ENCODE measurements at places on chromosomes 16 and 17. TPM values are rescaled to one million over a fixed set of nuclear protein-coding genes. Genes with fewer than 3 reads are reported as not detected.

Gene ITGB4
- 3.9 TPM for total RNA-seq

Gene CSH2
- total RNA-seq: not detected

Gene SALL1
- total RNA-seq: 0.57 TPM

Gene SLC6A2
- total RNA-seq: not detected

Gene ASIC2
- 0.06 TPM for total RNA-seq

Gene ARHGAP23
- 4.1 TPM for total RNA-seq

DNA sequence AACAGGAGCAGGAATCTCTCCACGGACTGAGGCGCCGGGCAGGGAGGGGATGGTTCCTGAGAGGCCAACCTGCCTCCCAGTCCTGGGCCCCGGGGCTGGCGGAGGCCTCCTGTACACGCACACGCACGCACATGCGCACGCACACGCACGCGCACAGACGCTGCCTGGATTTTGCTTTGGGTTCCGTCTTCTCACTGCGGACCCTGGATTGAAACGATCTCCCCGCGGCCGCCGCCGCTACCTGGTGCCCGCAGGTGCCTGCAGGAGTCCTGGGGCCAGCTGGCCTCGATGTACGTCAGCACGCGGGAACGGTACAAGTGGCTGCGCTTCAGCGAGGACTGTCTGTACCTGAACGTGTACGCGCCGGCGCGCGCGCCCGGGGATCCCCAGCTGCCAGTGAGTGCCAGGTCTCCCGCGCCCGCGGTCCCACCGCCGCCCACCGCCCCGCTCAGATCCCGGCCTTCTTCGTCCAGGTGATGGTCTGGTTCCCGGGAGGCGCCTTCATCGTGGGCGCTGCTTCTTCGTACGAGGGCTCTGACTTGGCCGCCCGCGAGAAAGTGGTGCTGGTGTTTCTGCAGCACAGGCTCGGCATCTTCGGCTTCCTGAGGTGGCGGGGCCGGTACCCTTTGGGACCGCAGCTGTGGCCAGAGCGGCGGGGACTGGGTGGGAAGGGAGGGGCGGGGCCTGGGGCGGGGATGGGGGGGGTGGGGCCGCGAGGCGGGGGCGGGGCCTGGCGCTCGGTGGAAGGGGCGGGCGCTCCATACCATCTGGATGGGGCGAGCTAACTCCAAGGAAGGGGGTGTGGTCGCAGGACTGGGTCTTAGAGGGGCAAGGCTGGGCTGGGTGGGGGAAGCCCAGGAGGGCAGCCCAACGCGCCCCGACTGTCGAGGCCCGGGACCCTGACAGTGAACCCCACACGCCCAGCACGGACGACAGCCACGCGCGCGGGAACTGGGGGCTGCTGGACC is 12.3 kb downstream of the CES4A start:
- no peak for DNase-seq

GRCh38 chr16:2523801-2524231 is 3.6 kb downstream of the AMDHD2 start:
- no peak for DNase-seq

- peak; percentile 85 for DNase-seq
Observed at GRCh38 chr16:57764341-57765159, 29.0 kb downstream of the KATNB1 start.

GRCh38 chr16:49478616-49479015 is 105.0 kb downstream of the C16orf78 start:
- no peak for DNase-seq

- DNase-seq: no peak
Observed at GRCh38 chr16:62565706-62566105, 529.5 kb upstream of the CDH8 start.

DNA sequence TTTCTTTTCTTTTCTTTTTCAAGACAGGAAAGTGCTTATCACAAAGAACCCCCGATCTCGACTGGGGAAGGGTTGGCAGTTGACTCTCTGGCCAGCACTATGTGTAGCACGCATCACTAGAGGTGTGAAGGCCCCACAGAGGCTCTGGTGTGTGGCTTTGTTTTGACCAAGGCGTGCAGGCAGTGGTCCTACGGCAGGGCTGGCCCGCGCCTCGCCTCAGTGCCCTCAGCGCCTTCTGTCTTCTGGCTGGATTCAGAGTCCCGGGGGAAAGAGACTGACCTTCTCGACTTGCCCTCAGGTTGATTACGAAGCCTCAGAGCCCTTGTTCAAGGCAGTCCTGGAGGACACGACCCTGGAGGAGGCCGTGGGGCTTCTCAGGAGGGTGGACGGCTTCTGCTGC is 18.7 kb downstream of the SGSH start:
- DNase-seq: no peak

- DNase-seq: peak; percentile 79
Observed at GRCh38 chr16:1163567-1164055, 10.7 kb downstream of the CACNA1H start.

GRCh38 chr17:8736362-8736761 is 8.3 kb downstream of the CCDC42 start:
- DNase-seq: no peak

Measured in Daoy (cell line).